Right lung (tissue), 10 donors: ENCODE measurements at places on chromosomes 2 and 18. TPM values are rescaled to one million over a fixed set of nuclear protein-coding genes. Genes with fewer than 3 reads are reported as not detected.

DNA sequence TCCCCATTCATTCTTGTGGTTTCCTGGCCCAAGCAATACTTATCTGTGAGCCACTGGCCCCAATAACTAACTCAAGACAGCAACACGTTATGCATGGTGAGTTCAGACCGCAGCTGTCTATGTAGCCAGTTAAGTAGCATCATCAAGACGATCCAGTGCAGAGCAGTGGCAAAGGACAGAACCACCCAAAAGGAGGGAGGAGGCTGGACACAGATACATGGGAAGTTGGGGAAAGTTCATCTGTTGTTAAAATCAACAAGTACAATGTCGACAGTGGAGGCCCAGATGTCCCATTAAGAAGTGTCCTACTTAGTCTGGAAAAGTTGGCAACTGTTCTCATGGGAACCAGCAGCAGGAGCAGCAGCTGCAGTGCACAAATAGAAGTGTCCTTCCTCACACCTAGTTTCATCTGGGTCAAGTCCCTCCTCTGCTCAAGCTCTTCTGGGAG lies 106.9 kb upstream of the THOC1 start:
- no peak for DNase-seq

GALNT3 gene
- 33.4 TPM for polyA plus RNA-seq

GRCh38 chr2:144479138-144479537 lies 40.8 kb downstream of the ZEB2 start:
- no peak for DNase-seq

CXCR4 gene
- polyA plus RNA-seq: 46.6 TPM

DNA sequence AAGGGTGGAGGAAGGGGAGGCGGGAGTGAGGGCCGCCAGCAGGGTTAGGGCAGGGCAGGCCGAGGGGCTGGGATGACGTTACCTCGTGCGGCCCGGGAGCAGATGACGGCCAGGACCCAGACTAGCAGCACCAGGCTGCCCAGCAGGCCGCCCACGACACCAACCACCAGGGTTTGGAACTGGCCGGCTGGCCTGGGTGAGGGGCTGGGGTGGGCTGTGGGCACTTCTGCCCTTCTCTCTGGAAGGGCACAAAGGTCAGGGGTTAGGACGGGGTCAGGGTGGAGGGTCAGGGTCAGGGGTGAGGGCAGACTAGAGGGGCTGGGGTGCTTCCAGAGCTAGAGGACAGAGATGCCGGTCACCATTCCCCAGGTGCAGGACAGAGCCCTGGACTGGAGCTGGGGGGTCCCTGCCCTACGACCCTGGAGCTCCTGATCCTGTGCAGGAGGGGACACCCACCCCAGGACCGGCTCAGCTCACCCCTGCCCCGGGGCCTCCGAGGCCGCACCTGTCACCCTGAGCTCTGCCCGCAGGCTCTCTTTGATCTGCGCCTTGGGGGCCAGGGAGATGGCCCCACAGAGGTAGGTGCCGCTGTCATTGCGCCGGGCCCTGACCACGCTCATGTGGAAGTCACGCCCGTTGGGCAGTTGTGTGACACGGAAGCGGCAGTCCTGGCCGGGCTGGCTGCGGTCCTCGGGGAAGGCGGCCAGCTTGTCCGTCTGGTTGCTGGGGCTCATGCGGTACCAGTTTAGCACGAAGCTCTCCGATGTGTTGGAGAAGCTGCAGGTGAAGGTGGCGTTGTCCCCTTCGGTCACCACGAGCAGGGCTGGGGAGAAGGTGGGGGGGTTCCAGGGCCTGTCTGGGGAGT lies 6.3 kb downstream of the PDCD1 start:
- no peak for DNase-seq
